Lower lobe of right lung (tissue), 2 donors: ENCODE measurements at places on chromosomes 7 and 10.

DNA sequence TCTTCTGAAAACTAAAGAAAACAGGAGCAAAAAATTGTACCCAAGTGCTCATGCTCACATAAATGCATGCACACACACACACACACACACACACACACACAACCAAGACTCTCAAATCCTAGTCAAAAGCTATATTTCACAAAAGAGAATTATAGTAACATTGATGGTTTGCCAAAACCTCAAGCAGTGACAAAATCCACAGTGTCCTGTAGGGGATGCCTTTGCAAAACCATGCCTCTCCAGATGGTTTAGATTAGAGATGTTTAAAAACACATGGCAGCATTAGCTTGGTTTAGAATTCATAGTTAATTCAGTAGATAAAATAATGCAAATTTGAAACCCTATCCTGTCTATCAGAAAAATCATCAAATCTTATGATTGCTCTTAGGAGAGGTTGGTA lies 232.2 kb downstream of the DYNC1I1 start:
- DNase-seq, result no peak

GRCh38 chr7:7219216-7219615 lies 36.9 kb downstream of the C1GALT1 start:
- no peak for DNase-seq

GRCh38 chr10:29435809-29436501 lies 147.1 kb downstream of the LYZL1 start:
- no peak for DNase-seq

DNA sequence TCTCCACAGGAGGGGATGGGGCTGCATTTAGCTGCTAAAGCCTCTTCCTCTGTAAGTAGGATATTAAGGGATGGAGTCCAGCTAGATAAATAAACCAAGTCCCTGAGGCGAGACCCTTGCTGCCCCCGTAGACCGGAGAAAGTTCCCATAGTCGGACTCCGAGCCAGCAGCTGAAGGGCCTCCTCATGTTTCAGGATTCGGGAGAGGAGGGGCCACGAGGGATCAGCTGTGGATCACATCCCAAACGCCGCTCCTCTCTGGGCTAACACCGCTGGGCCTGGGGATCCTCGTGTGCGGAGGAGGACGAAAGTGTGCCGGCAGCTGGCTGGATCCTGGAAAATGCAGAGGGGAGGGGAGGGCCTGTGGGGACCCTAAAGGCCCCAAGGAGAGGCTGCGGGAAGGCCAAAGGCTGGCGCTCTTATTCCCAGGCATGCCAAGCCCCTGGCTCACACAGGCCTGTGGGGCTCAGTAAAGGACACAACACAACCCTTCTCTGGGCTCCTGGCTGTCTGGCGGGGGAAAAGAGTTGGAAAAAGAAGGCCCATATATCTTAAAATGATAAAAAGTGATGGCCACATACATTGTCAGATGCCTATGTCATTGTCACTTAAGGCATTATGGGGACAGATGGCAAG lies 82.5 kb upstream of the TMEM72 start:
- no peak for DNase-seq

- no peak for DNase-seq
These were observed 23.6 kb upstream of the AKR1D1 start for GRCh38 chr7:138052696-138053095.

DNA sequence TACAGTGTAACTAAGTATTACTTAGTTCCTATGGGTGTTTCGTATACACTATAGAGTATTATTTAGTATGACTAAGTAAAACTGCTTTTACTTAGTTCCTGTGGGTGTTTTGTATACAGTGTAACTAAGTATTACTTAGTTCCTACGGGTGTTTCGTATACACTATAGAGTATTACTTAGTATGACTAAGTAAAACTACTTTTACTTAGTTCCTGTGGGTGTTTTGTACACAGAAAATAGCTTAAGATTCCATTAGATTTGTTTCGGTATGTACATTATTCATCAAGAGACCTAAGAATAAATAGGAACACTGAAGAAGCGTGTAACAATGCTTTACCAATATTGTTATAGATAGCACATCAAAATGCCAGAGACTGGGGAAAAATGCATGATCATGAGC lies 25.0 kb downstream of the IGF2BP3 start:
- DNase-seq, result no peak

DNA sequence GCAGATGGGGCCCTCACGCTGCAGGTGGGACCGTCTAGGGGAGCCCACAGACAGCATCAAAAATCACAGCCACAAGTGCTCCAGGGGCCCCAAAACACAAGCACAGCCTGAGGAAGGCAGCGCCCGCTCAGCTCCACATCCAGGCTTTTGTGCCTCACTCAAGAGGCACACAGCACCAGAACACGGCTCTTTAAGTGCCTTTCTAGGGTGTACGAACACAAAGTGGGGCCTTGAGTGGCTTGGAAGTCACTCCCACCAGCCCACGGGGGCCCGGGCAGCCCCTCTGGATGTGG lies 65.2 kb downstream of the DIP2C start:
- DNase-seq, result no peak
